ENCODE measurements at places on chromosomes 1 and 21.
A peak's percentile ranks its signal among the peaks of the same experiment; 100 is the strongest.

GRCh38 chr1:27726173-27727044, 648 bp downstream of the FAM76A start:
- no peak for DNase-seq

DNA sequence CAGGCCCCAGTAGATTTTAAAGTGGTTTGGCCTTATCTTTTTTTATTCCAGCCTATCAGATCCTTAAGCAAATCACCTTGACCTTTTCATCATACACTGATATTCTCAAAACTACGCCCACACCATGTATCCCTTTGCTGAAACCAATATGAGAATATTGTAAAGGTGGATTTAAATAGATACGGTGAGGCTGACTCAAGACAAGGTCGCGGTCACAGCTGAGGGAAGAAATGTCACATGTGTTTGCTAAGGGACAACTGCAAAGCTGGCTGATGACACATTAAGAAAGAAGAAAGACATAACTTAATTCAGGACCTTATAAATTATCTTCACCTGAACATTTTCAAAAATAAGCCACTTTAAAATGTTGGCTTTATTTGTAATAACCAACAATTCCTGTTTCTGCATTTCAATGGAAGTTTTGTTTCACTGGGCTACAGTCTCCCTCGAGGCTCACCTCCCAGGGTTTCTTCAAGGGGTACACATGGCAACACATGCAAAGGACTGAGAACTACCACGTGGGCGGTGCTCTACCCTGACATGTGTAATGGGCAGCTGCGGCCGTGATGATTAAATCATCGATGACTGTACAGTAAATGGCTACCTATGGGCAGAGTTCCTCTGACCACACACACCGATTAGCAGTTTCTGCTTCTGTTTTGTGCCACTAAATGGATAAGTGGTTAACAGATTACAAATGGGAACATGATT, 189.5 kb downstream of the SIPA1L2 start:
- no peak for DNase-seq

GRCh38 chr1:243718022-243718421, 132.0 kb downstream of the AKT3 start:
- DNase-seq = no peak

DNA sequence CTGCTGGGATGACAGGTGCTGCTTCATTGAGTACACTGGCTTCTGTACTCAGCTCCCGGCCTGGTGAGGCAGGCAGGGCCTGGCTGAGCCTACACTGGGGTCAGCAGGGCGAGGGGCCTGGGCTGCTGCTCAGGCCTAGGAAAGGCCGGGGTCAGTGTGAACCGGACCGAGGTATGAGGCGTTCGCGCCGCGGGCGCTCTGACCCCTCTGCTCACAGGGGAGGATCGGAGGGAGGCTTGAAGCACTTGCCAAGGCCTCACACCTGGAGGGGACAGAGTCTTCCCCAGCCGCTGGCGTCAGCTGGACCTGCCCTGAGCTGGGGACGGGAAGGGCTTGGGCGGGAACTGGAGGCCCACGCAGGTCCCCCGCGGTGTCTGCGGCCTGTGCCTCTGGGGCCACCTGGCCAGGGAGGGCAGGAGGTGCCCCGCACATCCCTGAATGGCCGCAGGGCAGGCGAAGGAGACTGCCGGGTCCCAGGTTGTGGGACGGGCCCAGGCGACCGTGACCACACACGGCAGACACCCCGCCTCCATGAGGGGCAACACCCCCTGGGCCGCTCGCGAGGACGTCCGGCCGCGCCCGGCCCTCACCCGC, 466 bp downstream of the PEX10 start:
- no peak for DNase-seq

GRCh38 chr1:179995576-179995975, 41.0 kb downstream of the CEP350 start:
- no peak for DNase-seq

- DNase-seq = no peak
Measured at GRCh38 chr1:163652441-163652840, 330.7 kb downstream of the NUF2 start.

DNA sequence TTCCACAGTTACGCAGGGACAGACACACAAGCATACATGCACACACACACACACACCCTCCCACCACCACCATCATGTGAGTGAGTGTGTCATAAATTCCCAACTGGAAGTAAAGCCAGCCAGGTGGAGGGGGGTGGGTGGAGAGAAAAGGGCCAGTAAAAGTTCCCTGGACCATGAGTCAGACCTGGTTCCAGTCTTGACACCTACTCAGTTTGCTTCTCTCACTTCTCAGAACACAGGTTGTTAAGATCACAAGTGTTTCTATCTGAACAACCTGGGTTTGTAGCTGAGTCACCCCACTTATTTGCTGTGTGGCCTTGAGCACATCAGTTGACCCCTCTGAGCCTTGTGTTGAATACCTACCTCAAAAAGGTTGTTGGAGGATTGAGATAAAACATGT, 9.6 kb downstream of the EPHA10 start:
- no peak for DNase-seq

- DNase-seq = no peak
Measured at GRCh38 chr1:48757363-48757762, 19.3 kb downstream of the BEND5 start.

- DNase-seq = no peak
Measured at GRCh38 chr1:5765997-5766913, 226.0 kb downstream of the NPHP4 start.

- peak; percentile 74 for DNase-seq
Measured at GRCh38 chr1:245591346-245592188, 436.8 kb downstream of the KIF26B start.

All from eye (tissue), 1 donor.